ENCODE measurements at places on chromosomes 4 and X.

- DNase-seq = no peak
Measured at GRCh38 chrX:27863809-27864208, 56.0 kb downstream of the MAGEB10 start.

- DNase-seq = no peak
Measured at GRCh38 chr4:175758050-175759024, 53.7 kb downstream of the GPM6A start.

- peak; percentile 31 for DNase-seq
Measured at GRCh38 chr4:88706574-88706973, 8.9 kb upstream of the NAP1L5 start.

GRCh38 chrX:134374294-134374693 lies 85.7 kb upstream of the HPRT1 start:
- DNase-seq = no peak

- no peak for DNase-seq
Measured at GRCh38 chr4:67700116-67700737, 728 bp downstream of the UBA6 start.

DNA sequence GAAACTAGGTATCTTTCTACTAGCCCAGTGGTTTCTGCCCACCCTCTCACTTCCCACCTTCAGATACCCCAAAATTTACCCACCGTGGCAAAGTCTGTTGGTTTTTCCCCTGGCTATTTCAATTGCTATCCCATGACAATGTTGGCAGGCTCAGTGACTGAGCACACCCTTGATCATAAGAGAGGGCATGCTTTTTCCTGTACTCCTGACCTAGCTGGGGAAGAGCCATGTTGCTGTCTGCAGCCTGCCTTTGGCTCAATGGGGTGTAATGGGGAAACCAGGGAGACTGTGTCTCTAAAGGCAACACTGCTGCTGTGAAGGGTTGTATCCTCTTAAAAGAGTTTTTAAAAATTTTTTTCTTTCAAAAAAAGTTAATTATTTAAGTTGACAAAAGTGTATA lies 90.4 kb upstream of the CITED1 start:
- DNase-seq = no peak

DNA sequence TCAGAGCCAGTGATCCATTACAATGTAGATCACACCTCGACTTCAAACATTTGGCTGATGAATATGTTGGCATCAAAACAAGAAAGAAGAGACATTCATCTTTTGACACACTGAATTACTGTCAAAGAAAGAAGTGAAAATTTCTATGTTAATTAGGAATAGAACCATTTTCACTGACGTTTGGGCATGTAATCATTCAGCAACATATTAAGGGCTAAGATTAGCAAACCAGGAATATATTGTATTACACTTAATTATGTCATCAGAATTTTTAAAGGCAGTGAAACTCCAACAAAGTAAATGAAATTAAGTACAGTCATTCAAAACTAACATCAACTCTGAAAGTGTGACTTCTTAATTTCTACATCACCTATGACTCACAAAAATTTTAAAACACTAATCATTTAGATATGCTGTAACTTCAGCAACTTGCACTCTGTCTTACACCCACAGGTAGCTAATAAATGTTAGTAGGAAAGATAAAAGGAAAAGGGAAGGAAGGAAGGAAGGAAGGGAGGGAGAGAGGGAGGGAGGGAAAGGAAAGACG lies 1.4 kb upstream of the SMR3A start:
- no peak for DNase-seq

- DNase-seq = no peak
Measured at GRCh38 chrX:110614596-110614995, 181.0 kb downstream of the CHRDL1 start.

DNA sequence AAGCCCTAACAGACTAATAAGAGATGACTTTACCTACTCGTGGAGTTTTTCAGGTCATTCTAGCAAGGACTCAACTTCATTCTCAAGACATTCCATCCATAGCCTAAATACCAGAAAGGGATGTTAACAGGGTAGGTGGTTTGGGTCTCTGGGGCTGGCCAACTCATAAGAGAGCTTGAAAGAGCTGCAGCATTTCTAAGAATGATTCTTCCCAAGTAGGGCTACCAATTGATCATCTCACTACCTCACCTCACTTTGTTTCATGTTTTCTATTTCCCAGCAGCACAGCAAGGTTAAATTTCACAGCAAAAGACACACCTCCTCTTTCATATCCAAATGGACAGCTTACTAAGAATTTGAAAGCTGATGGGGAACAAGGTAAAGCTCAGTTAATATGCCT lies 614.8 kb upstream of the DIPK2B start:
- DNase-seq = no peak

- DNase-seq = no peak
Measured at GRCh38 chrX:55057675-55058249, 17.1 kb upstream of the PAGE2B start.

GRCh38 chrX:128439159-128439558 lies 387.0 kb upstream of the ACTRT1 start:
- DNase-seq = no peak

- DNase-seq = no peak
Measured at GRCh38 chr4:36211084-36211483, 33.2 kb downstream of the ARAP2 start.

DNA sequence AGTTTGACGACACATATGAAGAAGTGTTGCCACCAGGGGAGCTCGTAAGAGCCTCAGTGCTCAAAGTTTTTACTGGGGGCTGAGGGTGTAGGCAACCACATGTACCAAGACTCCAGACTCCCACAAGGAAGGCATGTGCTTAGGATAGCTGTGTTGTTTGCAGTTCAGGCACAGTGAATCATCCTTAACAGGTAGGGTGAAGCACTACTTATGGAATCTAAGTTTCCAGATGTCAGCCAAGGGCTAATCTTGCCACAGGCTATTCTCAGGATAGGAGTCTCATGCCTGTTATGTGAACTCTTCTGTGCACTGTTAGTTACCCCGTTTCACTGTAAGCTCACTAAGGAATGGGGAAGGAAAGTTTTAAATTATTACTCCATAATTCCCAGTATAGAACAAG lies 202.6 kb downstream of the TMA16 start:
- DNase-seq = no peak

DNA sequence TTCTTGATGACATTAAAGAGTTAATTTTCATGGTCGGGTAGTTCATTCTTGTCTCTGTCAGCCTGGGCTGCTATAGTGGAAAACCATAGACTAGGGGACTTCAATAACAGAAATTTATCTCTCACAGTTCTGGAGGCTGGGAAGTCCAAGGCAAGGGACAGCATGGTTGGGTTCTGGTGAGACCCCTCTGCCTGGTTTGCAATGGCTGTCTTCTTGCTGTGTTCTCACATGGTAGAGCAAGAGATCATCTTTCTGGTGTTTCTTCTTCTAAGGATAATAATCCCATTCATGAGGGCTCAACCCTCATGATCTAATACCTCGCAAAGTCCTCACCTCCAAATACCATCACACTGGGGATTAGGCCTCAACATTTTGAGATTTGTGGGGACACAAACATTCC lies 50.1 kb downstream of the RHOH start:
- no peak for DNase-seq

DNA sequence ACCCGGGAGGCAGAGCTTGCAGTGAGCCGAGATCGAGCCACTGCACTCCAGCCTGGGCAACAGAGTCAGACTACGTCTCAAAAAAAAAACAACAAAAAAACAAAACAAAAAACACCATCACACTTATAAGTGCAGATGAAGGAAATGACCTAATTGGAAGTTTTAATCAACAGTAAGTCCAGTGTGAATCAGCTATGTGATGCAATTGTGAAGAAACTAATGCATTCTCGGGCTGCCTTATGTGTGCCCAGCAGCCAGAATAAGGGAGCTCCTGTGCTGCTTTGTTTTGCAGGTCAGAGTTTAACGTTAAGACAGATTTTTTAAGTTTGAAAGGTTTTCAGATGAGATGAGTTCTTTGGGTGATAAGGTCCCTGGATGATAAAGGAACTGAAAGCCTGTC lies 10.8 kb downstream of the DAPP1 start:
- DNase-seq = no peak

DNA sequence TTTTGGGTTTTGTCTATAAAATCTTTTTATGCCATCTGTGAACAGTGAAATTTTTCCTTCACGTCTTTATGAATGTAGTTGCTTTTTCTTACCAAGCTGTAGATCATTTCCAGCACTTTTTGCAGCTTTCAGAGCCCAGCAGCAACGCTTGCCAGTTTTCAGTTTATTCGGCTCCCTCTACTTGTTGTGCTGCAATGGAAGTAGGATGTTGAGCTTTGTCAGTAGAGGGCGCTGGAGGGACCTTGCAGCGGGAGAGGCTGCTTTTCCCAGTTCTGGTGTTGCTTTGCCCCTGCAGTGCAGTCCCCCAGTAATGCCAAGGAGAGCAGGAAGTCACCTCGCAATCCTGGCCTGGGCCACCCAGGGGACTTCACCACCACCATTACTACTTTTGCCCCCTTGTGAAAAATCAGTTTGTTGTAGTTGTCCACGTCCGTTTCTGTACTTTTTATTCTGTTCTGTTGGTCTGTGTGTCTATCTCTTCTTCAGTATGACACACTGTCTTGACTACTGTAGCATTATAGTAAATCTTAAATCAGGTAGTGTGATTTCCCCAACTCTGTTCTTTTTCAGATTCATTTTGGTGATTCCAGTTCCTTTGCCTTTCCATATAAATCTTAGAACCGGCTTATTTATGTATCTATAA lies 21.8 kb downstream of the CMC4 start:
- DNase-seq = no peak

DNA sequence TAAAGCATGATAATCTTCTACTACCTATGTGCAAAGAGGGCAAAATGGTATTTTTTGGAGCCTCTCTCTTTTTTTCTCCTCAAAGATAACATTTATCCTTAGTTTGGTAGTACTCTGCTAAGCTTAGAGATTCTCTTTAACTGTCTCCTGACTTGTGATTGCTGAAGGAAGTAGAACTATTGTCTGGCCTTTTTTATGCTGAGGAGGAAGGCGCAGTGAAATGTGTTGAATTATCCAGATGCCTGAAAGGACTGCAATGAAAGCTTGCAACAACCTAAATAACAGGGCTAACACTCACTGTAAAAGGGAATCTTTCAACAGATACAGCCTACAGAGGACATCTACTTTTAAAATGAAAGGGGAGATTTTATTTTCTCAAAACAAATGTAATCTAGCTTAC lies 59.5 kb upstream of the CCDC160 start:
- DNase-seq = no peak

GRCh38 chr4:118046323-118046722 lies 12.0 kb downstream of the NDST3 start:
- no peak for DNase-seq

GRCh38 chr4:77201343-77201742 lies 44.3 kb downstream of the CCNG2 start:
- DNase-seq = no peak

GRCh38 chrX:118824173-118824730 lies 628 bp downstream of the ZCCHC12 start:
- DNase-seq = no peak

All from AG09309 (cell line).